ENCODE measurements at places on chromosomes 6 and 20.

DNA sequence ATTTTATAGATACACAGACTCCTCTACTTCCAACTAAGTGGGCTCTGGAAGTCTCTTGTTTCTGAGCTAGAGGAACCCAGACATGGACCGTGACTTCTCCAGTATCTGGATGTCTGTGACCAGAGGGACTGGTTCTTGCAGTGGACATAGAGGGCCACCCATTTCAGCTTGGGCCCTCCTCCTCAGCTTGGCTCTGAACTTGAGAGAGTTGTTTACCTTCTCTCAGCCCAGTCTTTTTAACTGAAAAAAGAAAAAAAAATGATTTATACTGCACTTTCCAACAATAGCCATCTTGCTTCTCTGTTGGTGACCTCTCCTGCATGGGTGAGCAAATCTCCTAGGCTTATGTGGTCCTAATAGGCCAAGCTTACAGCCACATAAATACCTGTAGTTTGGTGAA, 60.3 kb upstream of the TMEM181 start:
- no peak for DNase-seq

DNA sequence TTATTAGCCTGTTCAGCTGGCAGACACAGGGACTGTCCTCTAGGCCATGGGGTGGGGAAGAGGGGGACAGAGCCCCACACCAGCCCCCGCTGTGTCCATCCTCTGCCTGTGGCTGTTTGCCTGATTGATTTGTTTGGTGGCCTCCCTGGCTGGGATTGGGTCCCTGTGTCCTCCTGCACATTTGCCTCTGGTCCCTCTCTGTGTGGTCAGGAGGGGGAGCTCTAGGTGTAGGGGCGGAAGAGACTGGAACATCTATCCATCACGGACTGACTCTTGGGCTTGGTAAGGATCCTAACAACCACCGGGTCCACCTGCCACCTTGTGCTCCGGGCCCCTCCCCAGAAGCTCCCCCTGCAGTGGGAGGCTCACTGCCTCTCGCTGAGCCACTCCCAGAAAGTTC, 38.4 kb upstream of the CCDC167 start:
- no peak for DNase-seq

GRCh38 chr6:128005009-128005408, 104.2 kb upstream of the THEMIS start:
- no peak for DNase-seq

GRCh38 chr6:107237992-107238660, 122.8 kb upstream of the BEND3 start:
- no peak for DNase-seq

- DNase-seq = no peak
These were observed 18.3 kb downstream of the ENPP3 start for GRCh38 chr6:131655387-131655786.

GRCh38 chr6:85565736-85566135, 27.9 kb downstream of the SNX14 start:
- DNase-seq = no peak

DNA sequence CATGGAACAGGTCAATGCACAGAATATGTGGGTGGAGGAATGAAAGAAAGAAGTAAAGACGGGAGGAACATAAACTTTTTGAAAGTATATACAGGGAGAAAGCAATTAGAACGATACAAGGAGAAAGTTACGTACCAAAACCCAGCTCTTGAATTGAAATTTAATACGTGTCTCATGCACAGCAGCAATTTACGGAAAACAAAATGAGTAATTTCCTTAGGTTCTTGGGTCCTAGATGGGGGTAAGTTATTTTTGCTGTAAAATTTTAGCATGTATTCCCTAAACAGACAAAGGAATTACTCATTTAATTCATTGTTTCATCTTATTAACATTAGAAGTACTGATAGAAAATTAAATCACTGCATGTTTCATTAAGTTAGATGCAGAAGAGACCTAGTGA, 75.8 kb downstream of the PDE10A start:
- no peak for DNase-seq

DNA sequence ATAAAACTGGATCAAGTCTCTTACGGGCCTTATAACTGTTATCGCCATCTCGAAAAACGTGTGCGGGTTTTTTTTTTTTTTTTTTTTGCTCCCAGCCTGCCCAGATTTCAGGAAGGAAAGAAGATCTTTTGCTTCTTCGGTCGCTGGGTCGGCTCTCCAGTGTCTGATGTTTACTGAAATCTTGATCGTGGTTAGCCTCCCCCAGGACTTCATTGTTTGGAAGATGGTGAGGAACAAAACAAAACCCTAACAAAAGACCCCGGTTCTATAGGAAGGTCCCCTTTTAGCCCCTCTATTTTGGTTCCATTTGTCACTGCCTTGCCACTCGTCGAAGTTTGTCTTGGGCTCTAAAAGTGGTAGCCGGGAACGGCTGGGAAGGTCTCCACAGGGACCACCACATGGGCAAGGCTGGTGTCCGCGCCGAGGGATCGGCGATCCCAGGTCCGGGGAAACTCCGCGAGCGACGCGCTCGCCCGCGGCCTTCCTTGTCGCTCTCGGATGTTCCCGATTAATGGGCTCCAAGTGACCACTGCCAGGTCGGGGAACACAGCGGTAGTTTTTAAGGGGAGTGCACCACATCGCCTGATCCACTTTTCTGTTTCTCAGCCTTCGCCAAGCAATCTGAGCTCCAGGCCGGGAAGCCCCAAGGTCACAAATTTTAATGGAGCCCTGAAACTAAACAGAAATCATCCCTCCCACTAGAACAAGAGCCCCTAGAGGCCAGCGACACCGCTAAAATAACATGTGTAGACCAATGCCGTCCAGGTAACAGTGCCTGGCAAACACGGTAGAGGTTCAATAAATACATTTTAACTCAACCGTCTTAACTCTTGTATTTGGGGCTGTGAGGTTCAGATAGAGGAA, 27.0 kb downstream of the TRIM27 start:
- no peak for DNase-seq

DNA sequence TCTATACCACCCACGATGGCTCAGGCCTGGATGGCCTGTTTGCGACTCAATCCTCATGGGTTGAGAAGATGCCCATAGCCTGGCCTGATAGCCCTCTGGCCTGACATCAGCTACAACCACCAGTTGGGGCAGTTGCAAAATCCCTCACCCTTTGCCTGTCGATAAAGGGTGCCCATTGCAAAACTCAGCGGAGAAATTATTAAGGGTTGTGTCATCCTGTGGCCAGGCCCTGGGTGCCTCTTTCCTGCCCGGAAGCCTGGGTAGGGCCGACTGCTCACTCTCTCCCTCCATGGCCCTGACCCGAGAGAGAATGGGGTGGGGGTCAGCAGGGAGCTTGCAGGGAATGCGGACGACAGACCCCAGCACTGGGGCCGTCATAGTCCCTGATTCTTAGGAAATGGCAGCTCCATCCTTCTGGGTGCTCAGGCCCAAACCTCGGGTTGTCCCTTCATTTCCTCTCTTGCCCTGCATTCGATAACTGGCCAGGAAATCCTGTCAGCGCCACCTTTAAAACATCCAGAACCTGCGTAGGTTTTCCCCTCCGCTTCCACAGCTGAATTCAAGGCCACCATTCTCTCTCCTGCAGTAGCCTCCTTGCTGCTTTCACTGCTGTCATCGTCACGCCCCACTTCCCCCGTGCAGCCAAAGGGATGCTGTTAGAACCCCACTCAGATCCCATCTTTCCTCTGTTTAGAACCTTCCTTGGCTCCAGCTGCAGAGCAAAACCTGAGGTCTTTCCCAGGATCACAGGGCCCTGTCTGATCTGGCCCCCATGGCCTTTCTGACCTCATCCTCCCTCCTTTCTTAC, 31.1 kb downstream of the CEBPB start:
- DNase-seq = no peak

GRCh38 chr6:166490671-166491500, 95.6 kb downstream of the RAMACL start:
- no peak for DNase-seq

DNA sequence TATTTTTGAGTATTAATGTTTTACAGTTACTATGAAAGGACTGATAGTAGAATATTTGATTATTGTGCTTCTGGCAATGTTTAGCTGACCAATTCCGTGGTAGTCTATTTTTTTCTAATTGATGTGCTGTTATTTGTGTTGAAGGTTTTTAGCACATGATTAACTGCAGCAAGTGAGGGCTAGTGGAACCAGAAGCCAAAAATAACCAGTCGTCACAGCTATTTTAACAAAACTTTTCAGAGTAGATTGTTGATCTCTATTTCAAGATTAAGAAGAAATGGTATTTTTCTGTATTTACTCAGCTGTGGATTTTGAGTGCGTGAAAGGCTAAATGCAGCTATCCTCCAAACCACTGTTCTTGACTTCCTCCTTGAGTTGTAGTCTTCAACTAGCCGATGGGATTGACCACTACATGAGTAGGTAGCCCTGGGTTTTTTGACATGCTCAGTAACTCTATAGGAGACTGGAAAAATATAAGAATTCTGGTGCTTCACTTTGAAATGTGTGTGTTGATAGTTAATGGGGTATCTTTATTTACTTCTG, 258.0 kb downstream of the ZFAND3 start:
- DNase-seq = no peak

GRCh38 chr6:36139991-36140710, 9.8 kb downstream of the MAPK13 start:
- no peak for DNase-seq

GRCh38 chr6:71822625-71823024, 63.7 kb upstream of the RIMS1 start:
- no peak for DNase-seq

GRCh38 chr6:84836366-84836765, 72.0 kb upstream of the TBX18 start:
- DNase-seq = no peak

DNA sequence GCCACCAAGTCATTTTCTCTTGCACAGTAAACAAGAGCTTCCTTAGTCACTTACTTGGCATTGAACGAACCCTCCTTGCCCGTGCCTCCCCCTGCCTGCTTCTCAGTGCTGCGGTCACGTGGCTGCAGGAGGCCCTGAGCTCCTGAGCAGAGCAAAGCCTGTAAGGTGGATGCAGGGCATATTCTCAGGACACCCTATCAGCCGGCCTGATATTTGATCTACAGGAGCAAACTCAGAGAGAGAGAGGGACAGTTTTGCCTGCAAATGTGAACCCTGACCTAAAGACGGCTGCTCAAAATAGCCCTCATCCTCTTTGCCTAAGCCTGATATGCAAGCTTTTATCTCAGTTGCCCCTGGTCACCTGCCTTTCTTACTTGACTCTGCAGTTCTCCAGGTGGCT, 93.0 kb upstream of the POPDC3 start:
- no peak for DNase-seq

GRCh38 chr6:150118627-150119026, 24.2 kb upstream of the PPP1R14C start:
- DNase-seq = no peak

GRCh38 chr6:98833307-98834059, 891 bp upstream of the POU3F2 start:
- DNase-seq = no peak

DNA sequence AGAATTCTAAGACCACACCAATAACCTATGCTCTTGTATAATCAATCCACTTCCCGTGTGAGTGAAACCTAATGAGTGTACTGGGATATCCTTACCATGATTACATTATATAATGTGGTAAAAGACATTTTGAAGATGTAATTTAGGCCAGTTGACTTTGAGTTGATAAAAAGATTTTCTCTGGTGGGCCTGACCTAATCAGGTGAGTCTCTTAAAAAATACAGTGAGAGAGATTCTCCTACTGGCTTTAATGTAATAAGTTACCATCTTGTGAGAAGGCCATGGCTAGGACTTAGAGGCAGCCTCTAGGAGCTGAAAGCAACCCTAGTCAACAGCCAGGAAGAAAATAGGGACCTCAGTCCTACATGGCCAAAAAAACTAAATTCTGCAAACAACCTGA, 847.7 kb upstream of the HS3ST5 start:
- DNase-seq = no peak

DNA sequence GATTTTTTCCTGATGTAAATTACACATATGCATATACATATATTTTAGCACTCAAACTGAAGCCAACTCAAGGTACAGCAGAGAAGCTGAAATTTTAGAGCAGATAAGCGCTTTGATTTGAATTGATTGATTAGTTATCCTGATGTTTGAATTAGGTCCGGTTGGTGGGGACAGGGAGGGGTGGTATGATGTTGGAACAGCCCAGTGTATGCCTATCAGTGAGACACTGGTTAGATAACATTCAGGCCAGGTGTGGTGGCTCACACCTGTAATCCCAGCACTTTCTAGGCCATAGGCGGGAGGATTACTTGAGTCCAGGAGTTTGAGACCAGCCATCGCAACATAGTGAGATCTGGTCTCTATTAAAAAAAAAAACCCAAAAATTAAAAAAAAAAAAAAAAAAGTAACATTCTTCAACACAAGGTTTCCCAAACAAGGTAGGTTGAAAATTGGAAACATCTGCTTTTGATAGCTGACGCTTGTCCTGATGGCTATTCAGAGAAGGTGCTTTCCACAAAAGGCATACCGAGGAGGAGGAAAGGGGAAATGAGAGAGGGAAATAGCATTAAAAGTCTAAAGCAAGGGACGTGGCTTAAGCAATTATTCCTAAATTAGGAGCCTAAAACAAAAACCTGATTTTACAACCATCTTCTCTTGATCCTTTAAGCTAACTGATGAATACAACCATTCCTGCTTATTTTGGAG, 288.4 kb upstream of the JARID2 start:
- no peak for DNase-seq

- no peak for DNase-seq
These were observed 155.7 kb upstream of the CDYL start for GRCh38 chr6:4620284-4621151.

DNA sequence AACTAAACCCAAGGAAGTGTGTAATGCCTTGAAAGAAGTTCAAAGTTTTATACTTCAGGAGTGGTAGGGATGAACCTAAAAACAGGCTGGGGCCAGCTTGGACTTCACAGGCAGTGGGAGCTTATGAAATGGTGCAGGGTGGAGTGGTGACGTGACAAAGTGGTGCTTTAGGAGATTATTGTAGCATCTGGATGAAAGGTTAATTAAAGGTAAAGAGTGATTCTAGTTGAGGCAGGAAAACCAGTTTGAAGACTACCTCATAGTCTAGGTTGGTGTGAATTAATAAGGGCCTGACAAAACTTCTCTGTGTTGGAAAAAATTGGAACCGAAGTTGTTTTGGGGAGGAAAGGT, 30.5 kb upstream of the GMDS start:
- no peak for DNase-seq

GRCh38 chr6:89940225-89941027, 46.2 kb downstream of the GJA10 start:
- peak; percentile 40 for DNase-seq

- DNase-seq = peak; percentile 92
These were observed 2.1 kb upstream of the MRGBP start for GRCh38 chr20:62794007-62794724.

All from stimulated activated CD4-positive, alpha-beta T cell treated with anti-CD3 and anti-CD28 coated beads, Interleukin-12 subunit alpha, Interleukin-12 subunit beta, amount 100 ng/mL, for 24 hours (primary cell).